ENCODE measurements at places on chromosomes 1 and 21.

- DNase-seq: no peak
Observed at GRCh38 chr1:169890761-169891538, 2.7 kb downstream of the SCYL3 start.

GRCh38 chr1:31796707-31797106 is 19.1 kb downstream of the SPOCD1 start:
- no peak for DNase-seq

DNA sequence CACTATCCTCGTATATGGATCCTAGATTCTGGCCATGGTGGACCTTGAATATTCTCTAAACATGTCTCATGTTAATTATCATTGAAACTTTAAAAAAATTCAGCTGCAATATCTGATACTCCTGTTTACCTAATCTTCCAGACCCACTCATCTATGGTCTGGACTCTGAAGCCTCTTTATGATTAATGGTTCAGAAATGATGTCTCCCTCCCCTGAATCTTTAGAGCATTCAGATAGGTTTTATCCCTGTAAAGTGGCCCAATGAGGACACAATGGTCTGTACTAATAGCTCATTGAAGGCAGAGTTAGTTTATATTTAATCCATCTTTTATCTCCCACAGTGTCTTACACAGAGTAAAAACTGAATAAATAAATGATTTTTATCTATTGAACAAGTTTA is 53.0 kb upstream of the DUSP10 start:
- DNase-seq: no peak

DNA sequence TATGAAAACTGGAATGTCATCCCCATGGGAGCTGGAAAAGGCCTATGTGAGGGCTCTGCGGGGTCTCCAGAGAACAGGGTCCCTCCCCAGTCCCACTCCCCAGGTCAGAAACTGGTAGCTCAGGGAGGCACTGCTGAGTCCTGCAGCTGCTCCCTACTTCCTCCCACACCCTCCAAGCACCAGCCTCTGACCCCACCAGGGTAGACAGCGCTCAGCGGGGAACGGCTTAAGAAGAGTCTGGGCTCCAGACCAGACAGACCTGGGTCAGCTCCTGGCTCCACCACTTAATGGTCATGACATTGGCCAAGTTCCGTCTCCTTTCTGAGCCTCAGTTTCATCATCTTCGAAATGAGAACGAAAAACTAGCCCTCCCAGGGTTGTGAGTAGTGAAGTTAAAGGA is 7.2 kb downstream of the LRP8 start:
- DNase-seq: no peak

- DNase-seq: no peak
Observed at GRCh38 chr1:113947388-113948107, 18.4 kb downstream of the HIPK1 start.
